ENCODE measurements at places on chromosomes 12 and 14.

DNA sequence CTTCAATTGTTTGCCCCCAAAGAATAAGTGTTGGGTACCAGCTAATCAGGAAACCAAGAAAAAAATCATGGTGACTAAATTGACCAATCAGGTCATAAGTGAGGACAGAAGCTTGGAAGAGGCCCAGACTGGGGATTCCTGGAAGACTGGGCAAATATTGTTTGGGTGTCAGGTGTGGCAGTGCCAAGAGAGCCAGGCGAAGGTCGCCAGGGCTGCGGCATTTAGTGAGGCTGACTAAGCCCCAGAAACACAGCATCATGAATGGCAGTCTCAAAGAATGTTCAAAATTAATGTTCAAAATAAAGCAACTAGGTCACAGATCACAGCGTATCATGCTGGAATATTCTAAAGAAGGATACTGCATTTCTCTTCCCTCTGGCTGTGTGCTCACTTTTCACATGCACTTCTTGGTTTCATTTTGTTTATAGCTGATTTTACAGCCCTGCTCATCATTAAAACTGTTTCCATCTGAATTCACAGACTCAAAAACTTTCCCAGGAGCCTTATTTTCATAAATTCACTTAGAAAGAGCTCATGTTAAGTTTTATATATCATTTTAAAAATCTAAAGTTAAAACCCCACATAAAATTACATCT is 85.3 kb upstream of the OVCH1 start:
- DNase-seq: no peak

DNA sequence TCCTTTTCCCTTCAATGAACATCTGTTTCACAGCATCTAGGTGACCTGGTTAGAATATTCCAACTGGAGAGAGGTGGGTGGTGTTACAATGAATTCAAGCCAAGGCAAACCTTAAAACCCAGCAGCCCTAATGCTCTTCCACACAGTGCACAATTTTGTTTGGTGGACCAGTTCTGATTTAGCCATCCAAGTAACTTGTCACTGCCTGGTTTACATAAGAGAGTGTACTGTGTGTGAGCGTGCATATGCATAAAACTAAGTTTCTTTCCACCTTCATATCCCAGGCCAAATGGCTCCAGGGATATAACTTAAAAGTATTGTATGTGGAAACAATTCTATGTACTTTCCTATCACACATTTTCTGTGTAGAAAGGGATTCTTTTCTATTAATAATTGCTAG is 200.4 kb upstream of the FAR2 start:
- DNase-seq: no peak

DNA sequence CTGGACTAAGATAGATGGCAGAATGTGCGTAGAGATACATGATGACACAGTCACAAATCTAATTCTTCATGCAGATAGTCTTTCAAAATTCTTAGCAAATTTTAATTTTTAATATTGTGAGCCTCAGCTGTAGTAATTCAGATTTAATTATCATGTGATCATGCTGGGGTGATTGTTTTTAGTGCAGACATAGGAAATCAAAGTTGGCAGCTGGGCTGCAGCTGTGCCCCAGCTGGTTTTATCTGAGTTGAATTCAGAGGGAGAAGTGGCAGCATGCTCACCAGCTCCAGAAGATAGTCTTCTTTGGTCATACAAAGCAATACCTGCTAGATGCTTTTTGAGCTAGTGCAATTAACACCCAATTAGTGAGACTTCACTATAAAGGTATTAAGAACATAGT is 292.9 kb downstream of the RAD51B start:
- no peak for DNase-seq

- no peak for DNase-seq
Observed at GRCh38 chr14:60217713-60218112, 31.3 kb upstream of the PPM1A start.

DNA sequence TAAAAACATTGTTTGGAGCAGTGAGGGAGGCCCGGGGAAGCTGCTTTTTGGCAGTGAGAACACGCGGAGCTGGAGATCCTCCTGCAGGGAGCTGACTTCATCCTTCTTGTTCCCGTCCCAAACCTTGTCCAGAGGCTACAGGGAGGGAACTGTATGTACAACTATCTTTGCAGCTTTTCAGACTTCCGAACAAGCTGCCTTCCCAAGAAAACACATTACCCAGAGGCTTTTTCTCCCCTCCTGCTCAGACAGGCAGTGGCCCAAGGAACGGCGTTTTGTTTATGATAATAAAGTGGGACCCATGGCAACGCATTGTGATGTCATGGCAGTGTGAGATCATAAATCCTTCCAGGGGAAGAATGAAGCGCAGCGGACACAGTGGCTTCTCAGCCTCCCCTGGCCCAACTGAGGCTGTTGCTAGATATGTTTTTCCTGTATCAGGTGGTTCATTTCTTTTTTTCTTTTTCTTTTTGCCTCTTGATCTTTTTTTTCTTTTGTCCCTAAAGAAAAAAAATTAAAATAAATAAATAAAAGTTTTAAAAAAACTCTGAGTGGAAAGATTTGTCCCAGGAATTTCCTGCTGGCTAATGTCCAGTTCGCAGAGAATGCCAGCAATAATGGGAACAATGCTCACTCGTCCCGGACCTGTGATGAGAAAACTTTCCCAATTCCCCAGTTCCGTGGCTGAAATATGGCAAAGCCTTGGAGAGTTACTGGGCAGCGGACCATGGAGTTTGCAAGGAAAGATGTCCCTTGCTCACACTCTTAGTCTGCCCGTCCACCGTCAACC is 103.4 kb upstream of the MAP1LC3B2 start:
- DNase-seq: peak; percentile 93

GRCh38 chr14:61332658-61333029 is 11.3 kb downstream of the PRKCH start:
- no peak for DNase-seq

- DNase-seq: no peak
Observed at GRCh38 chr12:51821440-51822260, 26.9 kb downstream of the FIGNL2 start.

GRCh38 chr12:102883204-102883799 is 33.7 kb downstream of the PAH start:
- DNase-seq: peak; percentile 40

DNA sequence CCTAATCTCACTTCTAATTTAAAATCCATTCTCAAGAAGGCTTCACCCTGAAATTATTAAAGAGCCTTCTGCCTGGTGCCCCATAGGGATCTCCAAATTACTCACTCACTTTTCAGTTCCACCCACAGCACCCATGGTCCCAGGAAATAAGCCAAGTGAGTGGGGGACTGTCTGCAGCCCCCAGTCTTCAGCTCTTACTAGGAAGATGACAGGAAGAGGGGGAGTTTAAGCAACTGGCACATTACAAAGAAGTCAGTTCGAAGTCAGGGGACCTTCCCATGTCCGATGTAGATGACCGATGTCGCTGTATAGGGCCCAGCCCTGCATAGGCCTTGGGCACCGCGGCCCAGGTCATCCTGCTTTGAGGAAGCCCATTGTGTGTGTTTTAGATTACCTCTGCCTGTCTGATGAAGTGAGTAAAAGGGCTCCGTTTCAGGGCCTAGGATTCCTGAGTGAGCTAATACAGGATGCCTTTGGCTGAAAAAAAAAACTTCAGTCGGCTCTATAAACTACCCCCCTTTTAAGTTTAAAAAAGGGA is 1.9 kb downstream of the ACTN1 start:
- DNase-seq: no peak

DNA sequence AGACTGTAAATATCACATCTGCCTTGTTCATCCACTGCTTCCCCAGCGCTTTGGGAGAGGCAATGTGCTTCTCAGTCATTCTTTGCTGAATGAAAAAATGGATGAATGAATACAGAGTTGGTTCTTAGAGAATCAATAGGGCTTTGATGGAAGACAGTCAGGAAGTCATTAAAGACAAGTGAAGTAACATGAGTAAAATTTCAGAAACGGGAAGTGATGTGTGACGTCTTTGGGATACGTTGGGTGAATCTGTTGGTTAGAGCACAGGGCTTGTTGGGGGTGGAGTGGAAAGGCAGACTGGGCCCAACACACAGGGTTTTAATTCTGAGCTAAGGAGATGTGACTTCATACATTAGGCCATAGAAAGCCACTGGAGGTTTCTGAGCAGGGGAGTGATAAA is 39.0 kb upstream of the NRXN3 start:
- DNase-seq: no peak

DNA sequence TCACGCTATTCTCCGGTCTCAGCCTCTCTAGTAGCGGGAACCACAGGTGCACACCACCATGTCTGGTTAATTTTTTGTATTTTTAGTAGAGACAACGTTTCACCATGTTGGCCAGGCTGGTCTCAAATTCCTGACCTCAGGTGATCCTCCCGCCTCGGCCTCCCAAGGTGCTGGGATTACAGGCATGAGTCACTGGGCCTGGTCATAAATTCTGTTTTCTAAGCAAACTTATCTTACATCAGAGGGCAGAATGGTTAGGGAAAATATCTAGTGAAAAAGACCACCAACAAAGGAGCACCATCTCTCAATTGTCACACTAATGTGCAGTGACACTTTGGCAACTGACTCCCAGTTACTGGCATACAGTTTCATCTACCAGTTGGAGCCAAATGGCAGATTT is 2.8 kb downstream of the CPM start:
- DNase-seq: no peak

Data from EL (cell line).